ENCODE measurements at places on chromosomes 11 and 22. TPM values are rescaled to one million over a fixed set of nuclear protein-coding genes. Genes with fewer than 3 reads are reported as not detected.

DNA sequence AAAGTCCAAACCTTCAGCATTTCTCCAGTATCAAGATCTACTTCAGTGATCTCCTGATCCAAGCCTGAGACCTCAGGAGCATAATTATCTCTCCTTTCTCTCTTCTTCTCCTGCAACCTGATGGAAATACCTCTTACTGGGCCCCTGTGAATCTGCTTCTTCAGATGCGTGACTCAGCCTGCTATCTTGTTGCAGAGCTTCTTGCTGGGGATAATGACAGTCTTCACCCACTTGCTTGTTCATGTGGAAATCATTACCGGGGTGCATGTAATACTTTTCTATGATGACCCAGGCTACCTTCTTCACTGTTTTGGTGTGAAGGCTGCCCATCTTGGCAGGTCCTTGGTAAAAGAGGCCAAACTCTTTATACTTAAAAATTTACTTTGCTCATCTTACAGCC, 140.0 kb upstream of the POU2AF2 start:
- no peak for DNase-seq

- DNase-seq = peak; percentile 85
These were observed 38.1 kb downstream of the AHNAK start for GRCh38 chr11:62508336-62509058.

GRCh38 chr22:37519268-37520195, at the start of gene CARD10:
TSS of gene CARD10 (minus strand) at chr22:37519415. CDS start at chr22:37519200, 215 bp downstream.
- DNase-seq = peak; percentile 51

- DNase-seq = peak; percentile 41
These were observed 1.2 kb downstream of the PHLDA2 start for GRCh38 chr11:2927851-2928604.

- DNase-seq = no peak
These were observed 21.6 kb upstream of the RFPL2 start for GRCh38 chr22:32226326-32227104.

DNA sequence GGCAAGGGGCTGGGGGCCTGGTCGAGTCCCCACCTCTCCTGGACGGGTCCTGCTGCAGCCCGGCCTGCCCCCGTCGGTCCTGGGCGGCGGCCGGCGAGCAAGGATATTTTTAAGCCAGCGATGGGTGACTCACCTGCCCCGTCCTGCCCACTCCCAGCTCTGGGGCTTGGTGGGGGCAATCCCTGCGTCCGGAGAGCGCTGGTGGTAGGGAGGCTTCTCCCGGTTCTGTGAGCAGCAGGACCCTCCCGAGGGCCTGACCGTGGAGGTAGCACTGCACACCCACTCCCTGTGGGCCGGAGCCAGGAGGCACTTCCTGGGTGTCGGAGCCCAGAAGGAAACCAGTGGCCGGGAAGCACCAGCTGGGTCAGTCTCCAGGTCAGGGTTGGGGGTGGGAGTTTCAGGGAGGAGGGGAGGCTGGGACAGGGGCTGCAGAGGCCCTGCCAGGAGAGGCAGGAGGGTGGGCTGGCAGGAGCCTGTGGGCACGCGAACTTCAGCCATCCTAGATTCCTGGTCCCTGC, 467 bp downstream of the EPS8L2 start:
- peak; percentile 65 for DNase-seq

The SHANK3 gene
- total RNA-seq = 6.8 TPM

The TBCEL gene
- total RNA-seq = 6.6 TPM

Data from PC-3 (cell line).